ENCODE measurements at places on chromosomes 1 and 21.

GRCh38 chr1:153262462-153263157 is 3.1 kb downstream of the LORICRIN start:
- DNase-seq, result no peak

DNA sequence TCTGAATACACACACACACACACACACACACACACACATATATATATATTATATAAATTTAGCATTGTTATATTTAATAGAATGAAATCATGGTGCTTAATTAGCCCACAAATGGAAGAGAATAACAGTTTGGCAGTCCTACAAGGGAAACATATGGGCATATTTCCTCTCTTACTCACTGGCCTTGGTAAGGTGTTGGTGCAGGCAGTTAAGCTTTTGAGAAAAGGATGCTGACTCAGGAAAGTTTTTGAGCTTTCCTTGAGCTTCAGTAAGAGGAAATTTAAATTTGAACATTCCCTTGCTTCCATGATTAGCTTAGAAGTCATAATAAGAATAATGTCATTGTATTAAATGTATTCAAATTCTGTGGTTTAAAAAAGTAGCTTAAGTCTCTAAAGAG is 37.0 kb upstream of the B3GALT5 start:
- no peak for DNase-seq

DNA sequence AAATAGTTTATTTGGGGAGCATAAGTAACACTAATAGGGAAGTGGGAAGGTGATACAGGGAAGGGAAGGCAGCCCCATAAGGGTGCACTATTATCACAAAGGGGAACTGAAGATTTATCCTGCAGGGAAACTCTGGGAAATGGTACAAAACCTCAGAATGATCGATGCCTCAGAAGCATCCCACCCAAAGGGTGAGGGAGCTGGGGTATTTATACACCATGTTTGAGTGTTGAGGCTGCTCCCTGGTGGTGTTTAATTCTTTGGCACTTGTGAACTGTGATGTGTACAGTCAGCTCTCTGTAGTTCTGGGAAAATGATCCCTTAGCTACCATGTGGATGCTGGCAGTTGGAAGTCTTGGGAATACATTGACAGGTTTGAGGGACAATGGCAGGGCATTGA is 5.1 kb upstream of the TRIM62 start:
- DNase-seq, result no peak

DNA sequence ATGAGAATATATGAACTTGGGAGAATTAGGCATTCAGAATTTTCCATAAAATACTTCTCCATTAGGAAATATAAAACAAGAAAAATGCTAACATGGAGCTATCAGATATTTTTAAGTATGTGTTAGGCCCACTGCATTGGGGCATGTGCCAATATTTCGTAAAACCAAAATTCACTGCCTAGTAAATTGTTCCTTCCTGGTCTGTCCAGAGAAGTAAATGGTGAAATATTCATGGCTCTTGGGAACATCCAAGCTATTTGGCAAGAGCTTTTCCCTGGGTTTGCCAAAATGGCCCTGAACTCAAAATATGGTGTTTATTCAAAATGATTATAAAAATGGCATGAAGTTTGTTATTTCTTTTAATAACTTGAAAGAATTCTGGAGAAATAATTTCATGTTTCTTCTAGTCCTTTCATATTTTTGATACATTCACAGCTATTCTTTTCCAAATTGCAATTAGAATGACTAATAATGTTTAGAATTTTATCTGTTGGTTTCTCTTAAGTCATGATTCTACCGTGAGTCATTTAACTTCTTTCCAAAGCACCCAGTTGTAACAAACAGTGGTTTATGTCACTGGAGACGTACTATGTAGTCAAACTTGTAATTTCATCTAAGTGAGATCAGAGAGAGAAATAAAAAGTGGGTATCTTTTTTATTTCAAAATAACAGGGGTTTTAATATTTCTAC is 25.7 kb upstream of the SLC19A2 start:
- no peak for DNase-seq

DNA sequence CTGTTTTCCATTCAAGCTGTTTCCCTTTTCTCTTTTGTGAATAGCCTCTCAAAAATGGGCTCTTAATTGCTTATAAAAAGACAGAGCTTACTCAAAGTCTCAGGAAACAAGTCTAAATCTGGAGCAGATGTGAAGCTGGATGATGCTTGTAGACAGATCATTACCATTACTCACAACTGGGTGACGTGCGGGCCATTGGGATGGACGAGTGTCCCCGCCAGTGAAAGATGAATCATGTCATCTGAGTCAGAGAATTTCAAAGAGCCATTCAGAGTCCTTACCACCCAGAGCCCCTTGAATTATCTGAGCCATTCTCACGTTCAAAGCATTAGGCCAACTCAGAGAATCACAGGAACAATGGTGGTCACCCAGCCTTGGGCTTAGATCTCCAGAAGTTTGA is 134.6 kb downstream of the HUNK start:
- DNase-seq, result no peak

DNA sequence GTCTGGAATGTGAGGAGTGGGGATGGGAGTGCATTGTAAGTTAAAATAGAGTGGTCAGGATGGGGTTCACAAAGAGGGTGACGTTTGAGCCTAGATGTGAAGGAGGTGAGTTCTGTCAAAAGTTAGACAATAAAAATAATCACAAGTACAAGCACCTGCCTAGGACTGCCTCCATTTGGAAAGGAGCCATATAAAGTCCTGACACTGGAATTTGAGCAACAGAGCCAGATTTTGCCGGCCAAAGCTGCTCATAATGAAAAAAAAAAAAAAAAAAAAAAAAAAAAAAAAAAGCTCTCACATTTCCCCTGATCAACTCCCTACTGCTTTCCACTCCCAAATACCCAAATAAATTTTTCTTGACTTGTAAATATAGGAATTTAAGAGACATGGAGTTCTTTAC is 4.1 kb downstream of the PALMD start:
- no peak for DNase-seq

GRCh38 chr1:8908388-8909151 is 30.1 kb upstream of the ENO1 start:
- DNase-seq, result no peak
